ENCODE measurements at places on chromosomes 16 and 17. TPM values are rescaled to one million over a fixed set of nuclear protein-coding genes. Genes with fewer than 3 reads are reported as not detected.

CYGB gene
- polyA plus RNA-seq, result 0.53 TPM

TAT gene
- not detected for polyA plus RNA-seq

SOST gene
- polyA plus RNA-seq, result not detected

DHRS7C gene
- not detected for polyA plus RNA-seq

GLP2R gene
- not detected for polyA plus RNA-seq
